ENCODE measurements at places on chromosomes 5 and 9.

DNA sequence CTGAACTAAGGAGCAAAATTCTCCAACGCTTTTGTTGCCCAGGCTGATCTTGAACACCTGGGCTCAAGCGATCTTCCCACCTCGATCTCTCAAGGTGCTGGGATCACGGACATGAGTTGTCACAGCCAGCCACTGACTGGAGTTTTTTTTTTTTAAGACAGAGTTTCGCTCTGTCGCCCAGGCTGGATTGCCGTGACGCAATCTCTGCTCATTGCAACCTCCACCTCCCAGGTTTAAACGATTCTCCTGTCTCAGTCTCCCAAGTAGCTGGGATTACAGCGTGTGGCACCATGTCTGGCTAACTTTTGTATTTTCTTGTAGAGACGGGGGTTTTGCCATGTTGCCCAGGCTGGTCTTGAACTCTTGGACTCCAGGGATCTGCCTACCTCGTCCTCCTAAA lies 58.2 kb downstream of the EHMT1 start:
- no peak for DNase-seq

DNA sequence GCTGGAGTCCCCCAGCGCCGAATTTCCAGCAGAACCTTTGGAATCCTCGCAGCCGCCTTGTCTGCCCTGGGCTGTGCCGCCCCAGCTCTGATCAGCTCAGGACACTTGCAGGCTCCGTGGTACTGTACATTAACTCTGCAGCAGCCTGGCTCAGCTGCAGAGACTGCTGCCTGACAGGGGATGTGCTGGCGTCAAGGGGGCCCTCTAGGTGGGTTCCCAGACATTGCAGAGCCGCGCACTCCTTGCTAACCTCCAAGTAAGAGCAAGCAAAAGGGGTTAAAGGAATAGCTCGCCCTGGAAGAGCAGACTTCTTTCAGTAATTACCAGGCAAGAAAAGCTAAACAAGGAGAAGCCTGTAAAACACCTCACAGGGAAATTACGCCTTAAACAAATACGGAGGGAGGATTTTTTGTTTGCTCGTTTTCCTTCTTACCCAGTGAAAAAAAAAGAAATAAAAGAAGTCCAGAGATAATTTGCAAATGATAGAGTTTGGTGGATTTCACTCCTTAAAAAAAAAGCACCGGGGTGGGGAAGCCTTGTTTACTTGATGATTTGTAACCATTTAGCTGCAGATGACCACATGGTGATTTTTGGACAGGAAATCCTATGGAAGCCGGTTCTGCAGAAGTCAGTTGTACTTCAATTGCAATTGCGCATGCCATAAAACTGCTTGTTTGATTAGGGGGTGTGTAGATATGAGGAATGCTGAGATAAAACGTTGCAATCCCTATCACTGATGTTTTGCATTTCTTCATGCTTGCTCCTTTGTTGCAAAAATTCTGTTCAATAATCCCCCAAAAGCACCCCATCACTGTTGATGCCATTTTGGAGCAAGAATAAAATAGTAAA lies 305.8 kb downstream of the PDE4D start:
- no peak for DNase-seq

DNA sequence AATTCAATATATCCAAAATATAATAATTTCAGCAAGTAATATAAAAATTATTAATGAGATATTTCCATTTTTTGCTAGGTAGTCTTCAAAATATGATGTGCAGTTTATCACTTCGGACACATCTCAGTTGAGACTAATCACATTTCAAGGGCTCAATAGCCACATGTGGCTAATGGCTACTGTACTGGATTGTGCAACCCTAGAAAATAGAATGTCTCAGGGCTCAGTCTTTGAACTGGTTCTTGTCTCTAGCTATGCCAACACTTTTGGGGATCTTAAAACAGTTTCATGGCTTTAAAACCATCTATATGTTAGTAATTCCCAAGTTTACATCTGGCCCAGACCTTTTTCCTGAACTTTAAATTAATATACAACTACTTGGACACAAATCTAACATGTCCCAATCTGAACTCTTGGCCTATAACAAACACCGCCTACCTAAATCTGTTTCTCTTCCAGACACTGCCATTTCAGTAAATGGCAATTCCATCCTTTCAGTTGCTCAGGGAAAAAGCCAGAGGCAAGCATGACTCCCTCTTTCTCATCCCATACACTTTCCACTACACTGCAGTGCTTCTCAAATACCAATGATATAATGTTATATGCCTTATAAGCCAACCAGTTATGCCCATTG lies 18.8 kb downstream of the PTAR1 start:
- DNase-seq, result no peak

DNA sequence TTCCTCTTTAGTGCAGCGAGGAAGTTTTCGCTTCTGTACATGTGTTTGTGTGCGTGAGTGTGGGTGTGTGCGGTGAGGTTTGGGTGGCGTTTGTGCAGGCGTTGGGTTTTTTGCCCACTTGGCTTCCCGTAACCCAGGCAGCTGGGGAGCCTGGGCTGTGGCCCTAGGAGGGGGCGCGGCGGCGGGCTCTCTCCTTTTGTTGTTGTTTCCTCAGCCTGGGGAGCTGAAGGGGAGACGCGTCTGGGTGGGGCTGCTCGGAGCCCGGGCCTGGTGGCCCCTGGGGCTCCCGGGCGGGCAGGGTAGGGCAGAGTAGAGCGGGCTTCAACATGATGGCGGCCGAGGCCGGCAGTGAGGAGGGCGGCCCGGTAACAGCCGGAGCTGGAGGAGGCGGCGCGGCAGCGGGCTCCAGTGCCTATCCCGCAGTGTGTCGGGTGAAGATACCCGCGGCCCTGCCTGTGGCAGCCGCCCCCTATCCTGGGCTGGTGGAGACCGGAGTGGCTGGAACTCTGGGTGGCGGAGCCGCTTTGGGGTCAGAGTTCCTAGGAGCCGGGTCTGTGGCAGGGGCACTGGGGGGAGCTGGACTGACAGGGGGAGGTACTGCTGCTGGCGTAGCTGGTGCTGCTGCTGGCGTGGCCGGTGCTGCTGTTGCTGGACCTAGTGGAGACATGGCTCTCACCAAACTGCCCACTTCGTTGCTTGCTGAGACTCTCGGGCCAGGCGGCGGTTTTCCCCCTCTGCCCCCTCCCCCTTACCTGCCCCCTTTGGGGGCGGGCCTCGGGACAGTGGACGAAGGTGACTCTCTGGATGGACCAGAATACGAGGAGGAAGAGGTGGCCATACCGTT lies 665 bp downstream of the RASA1 start:
- no peak for DNase-seq

DNA sequence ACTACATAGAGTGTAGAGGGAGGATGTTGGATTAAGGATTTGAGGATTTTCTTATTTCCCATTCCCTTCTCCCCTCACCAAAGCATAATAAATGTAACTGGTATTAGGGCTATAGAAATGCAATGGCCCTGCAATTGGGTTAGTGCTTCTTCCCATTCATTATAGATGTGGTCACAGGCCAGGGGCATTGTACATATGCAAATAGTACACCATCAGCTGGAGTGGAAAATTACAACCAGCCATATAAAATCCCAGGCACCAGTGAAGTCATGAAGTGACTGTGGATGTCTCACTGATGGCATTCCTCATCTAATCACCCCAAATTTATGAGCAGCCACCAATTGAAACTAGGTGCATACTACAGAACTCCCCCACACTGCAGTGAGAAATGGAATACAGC lies 105.9 kb downstream of the PLK2 start:
- DNase-seq, result no peak

DNA sequence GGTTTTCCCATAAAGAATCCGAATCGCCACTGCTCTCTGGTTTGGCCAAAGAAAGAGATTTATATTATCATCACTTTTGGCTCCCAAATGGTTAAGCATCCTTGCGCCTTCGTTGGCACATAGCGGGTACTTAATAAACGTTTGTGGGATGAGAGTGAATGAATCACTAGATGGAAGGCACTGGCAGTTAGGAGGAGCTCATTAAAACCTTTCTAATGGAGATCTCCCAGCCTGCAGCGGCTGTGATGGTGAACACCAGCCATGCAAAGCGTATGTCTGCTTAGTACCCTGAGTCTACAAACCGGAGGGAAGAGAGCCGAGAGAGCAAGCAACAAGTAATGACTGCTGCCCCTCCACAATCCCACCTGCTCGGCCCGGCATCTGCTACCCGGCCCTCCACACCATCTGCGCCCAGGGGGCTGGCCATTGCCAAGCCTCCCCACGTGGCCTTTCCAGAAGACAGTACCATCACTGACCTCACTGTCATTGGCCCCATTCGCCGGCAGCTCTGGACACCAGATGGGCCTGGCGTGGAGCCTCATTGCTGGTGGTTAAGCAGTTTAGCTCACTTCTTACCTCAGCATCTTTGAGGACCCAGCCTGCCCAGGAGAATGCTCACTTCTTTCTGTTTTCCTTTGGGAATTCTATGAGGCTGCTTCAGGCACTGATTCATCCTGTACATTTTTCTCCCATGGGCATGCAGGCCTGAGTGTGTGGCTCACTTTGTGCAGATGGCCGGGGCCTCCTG lies 39.3 kb upstream of the ANKRD33B start:
- DNase-seq, result no peak

DNA sequence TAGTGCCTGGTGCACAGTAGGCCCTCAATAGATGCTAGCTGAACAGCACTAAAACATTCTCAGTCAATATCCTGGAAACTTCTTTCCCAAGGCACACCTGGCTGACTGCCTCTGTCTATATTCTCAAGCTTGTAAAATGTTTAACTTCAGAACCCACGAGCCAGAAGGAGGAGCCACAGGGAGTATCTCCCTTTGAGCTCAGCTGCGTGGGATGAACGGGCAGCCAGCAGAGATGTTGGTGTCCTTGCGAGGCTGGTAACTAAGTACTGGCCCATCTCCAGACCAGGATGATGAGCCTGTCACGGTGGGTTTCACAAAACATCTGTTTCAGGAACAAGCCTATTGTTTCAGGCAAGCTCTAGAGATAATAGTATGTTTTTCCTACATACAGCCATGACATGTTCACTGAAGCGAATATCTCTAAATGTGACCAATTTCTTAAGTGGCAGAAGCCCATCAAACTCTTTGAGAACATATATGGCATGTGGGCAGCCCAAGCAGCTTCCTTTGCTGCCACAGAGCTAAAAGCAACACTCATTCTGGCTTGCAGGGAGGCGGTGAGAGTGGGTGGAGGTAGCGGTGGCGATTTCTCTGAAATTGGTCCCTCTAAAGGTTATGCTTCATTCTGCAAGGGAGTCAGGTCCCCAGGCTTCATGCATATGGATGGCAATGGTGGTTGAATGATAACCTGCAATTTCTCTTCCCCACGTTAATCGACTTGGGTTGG lies 206.2 kb downstream of the TTLL11 start:
- no peak for DNase-seq

GRCh38 chr9:76699971-76700370 lies 64.3 kb upstream of the PCA3 start:
- DNase-seq, result no peak

GRCh38 chr5:9374025-9374424 lies 171.8 kb downstream of the SEMA5A start:
- DNase-seq, result no peak

DNA sequence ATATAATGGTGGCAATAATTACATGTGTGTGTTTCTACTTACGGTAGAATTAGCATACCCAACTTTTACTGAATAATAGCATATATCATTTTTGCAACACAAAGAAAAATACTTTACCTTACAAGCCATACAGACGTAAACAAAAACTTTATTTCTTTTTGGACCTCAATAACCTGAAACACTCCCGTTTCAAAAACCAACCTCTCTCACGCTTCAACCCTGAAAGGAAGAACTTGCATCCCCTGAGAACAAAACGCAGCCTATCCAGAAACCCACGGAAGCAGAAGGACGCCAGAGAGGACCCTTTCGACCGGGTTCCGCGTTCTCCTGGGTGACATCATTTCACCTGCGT lies at the start of gene RNF38:
TSS of gene RNF38 (minus strand) at position 290 of the 352 bp plus-strand sequence. CDS start at position 129, 161 bp downstream.
- no peak for DNase-seq

GRCh38 chr9:99327667-99328066 lies 105.6 kb downstream of the SEC61B start:
- DNase-seq, result no peak

DNA sequence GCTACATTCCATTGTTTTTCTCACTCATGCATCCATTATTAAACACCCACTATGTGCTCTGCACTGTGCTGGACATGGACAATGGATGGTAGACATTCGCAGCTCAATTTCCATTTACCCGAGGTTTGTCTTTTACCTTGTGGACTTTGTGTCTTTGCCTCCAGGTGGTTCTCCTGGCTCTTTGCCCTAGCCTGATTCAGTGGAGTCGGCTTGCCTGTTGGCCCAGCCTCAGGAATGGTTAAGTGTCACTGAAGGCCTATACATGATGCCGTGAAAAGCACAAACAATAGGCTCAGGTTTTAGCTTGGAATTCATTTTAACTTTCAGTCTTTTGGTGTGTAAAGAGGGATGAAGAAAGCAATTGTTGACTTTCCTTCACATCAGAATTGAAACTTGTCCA lies 16.5 kb upstream of the DMRT3 start:
- no peak for DNase-seq

GRCh38 chr9:77943057-77943456 lies 88.6 kb downstream of the GNAQ start:
- DNase-seq, result no peak

- DNase-seq, result no peak
These were observed 283.2 kb downstream of the ANXA1 start for GRCh38 chr9:73434826-73435225.

- no peak for DNase-seq
These were observed 28.9 kb upstream of the SERINC5 start for GRCh38 chr5:80284720-80285119.

DNA sequence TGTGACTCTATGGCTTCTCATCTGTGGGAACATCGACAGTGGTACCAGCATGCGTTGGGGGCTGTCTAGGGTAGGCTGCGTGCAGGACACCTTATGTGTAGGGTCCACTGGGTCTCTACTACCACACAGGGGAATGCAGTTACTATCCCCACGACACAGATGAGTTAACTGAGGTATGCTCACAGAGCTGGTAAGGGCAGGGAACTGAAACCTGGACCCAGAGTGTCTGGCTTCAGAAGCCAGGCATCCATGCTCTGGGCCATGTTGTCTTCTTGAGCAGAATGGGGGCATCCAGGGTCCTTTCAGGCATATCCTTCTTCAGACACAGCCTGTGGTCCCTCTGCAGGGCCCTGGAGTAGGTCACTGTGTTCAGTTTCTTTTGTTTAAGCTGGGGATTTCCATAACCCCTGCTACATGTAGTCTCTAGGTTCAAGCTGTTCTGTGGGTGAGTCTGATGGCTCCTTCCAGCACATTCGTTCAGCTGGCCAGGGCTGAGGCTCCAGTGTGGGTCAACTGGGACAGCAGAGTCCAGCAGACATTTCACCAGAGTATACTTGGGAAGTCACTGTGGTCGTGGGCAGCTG lies 148.8 kb downstream of the GADD45G start:
- no peak for DNase-seq

GRCh38 chr5:124737651-124738050 lies 8.8 kb downstream of the ZNF608 start:
- DNase-seq, result no peak

GRCh38 chr5:127757576-127757975 lies 54.4 kb downstream of the CCDC192 start:
- DNase-seq, result no peak

GRCh38 chr9:17574342-17574741 lies 4.5 kb upstream of the SH3GL2 start:
- DNase-seq, result no peak

GRCh38 chr9:109507421-109507838 lies 9.3 kb upstream of the PTPN3 start:
- DNase-seq, result no peak

GRCh38 chr9:100074093-100074492 lies 24.7 kb downstream of the ERP44 start:
- no peak for DNase-seq

GRCh38 chr9:25260046-25260445 lies 418.2 kb downstream of the TUSC1 start:
- DNase-seq, result no peak

- DNase-seq, result no peak
These were observed 50.3 kb downstream of the PHAX start for GRCh38 chr5:126651013-126651577.

- no peak for DNase-seq
These were observed 52.2 kb upstream of the EDIL3 start for GRCh38 chr5:84436866-84437265.

All from SIG-M5 (cell line).